ENCODE measurements at places on chromosomes 4 and X.
A peak's percentile ranks its signal among the peaks of the same experiment; 100 is the strongest.

- no peak for DNase-seq
Observed at GRCh38 chr4:54909961-54910360, 215.4 kb downstream of the KDR start.

- peak; percentile 44 for DNase-seq
Observed at GRCh38 chr4:109816082-109816442, 500 bp downstream of the GAR1 start.

DNA sequence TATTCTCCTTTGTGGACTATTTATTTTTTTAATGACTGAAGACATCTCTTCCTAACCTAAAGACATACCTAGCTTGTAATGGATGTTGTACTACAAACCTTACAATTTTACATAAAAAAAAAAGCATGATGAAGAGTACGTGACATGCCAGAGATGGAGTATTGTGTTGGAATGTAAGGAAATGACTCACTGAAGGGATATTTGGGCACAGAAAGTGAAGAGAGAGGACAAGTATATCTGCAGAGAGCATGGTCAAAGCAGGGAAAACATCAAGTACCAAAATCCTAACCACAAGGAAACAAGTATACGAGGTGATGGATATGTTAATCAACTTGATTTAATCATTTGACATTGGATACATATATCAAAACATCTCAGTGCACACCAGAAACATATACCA, 1051.4 kb upstream of the PRKX start:
- no peak for DNase-seq

DNA sequence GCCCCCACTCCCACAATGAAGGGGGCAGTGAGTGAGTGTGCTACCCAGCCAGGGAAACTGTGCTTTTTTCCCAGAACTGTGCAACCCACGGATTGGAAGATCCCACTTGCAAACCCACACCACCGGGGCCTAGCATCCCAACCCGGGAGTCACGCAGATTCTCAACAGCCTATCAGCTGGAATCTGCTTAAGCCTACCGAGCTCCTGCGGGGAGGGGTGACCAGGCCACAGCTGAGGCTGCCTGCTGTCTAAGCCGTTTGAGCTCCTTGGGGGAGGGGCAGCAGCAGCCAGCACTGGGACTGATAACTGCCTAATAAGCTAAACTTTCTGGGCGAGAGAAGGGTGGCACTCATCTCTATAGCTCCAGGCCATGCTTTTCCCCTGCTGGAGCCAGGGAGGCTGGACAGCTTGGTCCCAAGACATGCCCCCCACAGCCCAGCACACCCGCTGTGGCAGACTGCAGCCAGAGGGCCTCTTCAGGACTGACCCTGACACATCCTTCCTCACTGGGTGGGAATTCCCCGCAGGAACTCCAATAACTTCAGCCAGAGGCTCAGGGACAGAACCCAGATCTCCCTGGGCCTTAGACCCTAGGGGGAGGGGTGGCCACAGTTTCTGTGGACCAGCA, 161.3 kb upstream of the MAGEB18 start:
- DNase-seq, result no peak

DNA sequence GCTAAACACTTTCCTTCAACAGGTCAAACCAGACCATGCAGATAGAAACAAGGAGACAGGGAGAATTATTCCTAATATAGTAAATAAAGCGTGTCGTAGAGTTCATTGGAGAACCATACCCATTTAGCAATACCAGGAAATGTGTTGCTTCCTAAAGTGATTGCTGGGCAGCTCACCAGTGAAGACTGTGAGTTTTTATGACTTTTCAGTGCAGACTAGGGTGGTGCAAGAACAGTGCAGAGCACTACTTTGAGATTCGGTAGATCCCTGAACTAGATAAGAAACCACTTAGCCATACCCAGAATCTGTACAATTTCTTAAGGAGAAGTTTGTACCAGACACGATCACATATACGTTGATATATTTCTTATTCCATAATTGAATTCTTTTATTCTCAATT, 87.4 kb downstream of the EMCN start:
- DNase-seq, result no peak

- no peak for DNase-seq
Observed at GRCh38 chrX:8254401-8254800, 83.3 kb upstream of the VCX2 start.

GRCh38 chr4:61275241-61275640, 75.1 kb downstream of the ADGRL3 start:
- no peak for DNase-seq

- no peak for DNase-seq
Observed at GRCh38 chrX:50691820-50692219, 122.2 kb downstream of the SHROOM4 start.

GRCh38 chrX:41377624-41378023, 43.7 kb downstream of the DDX3X start:
- no peak for DNase-seq

GRCh38 chr4:142356118-142356759, 489.9 kb downstream of the INPP4B start:
- no peak for DNase-seq

GRCh38 chr4:175176710-175177109, 258.6 kb downstream of the ADAM29 start:
- no peak for DNase-seq

DNA sequence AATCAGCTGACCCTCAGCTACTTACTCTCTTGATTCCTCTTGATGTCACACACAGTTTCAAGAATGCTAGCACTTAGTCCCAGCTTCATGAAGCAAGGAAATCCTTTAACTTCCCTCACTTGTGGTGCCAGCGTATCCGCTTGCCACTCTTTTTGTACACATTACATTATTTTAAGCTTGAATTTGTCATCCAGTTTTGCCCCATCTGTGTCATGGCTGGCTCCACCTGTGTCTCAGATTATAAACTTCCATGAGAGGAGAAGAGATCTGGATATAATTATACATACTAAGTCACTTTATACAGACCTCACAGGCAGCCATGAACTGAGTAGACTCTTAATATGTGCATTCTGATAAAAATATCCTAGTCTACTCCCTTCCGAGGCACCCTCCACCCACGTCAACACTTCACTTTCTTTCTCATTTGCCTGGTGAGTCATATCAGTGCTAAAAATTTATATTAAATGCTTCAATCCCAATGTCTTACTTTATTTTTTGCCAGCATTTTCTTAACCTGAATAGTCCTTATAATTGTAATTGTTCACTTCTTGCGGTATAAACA, 35.1 kb downstream of the GABRA2 start:
- no peak for DNase-seq

GRCh38 chrX:154398668-154399526, 720 bp downstream of the RPL10 start:
- peak; percentile 80 for DNase-seq

- DNase-seq, result no peak
Observed at GRCh38 chrX:50705042-50705441, 109.0 kb downstream of the SHROOM4 start.
